Esophagus muscularis mucosa (tissue), 4 donors: ENCODE measurements at places on chromosomes 4 and X.

DNA sequence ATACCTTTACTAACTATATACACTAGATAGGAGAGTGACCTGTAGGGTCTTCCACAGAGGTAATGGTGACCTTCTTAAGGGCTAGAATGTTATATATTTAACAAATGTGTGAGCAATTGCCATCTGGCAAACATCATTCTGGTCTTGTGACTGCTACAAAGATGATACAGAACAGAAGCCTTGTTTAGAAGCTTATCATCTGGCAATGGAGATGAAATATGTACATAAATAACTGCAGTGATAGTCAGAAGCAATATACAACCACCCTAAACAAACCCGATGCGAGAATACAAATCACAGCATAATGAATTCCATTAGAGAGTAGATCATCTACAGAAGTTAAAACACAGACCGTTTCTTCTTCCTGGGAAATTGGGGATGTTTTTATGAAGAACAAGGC lies 952.7 kb upstream of the SLIT2 start:
- DNase-seq: no peak

DNA sequence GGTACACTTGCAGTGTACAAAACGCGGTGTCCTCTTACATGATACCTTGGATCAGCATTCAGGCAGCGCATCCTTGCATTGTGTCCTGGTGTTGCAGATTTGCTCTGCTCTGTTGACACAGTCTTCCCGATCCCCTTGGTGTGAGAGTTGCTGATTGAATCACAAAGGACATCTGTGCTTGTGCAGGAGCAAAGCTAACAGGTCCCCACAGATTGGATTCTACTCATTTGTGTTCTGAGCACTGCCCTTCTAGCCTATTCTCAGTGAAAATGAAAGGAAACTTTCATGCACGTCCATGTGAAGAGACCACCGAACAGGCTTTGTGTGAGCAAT lies 171.4 kb downstream of the FRMPD4 start:
- DNase-seq: no peak

DNA sequence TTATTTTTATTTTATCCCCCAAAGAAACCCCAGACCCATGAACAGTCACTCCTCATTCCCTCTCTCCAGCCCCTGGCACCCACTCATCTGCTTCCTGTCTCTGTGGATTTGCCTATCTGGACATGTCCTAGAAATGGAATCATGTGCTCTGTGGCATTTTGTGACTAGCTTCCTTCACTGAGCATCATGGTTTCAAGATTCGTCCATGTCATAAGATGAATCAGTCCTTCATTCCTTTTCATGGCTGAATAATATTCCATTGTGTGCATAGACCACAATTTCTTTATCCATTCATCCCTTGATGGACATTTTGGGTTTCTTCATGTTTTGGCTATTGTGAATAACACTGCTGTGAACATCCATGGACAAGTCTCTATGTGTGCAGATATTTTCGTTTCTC lies 10.2 kb downstream of the ABCD1 start:
- DNase-seq: no peak

- DNase-seq: no peak
Measured at GRCh38 chr4:7212101-7212674, 19.9 kb downstream of the SORCS2 start.
